ENCODE measurements at places on chromosomes 13 and 19.

- DNase-seq, result no peak
Measured at GRCh38 chr13:42279986-42280385, 8.0 kb downstream of the AKAP11 start.

GRCh38 chr13:110525328-110526319 is 35.9 kb downstream of the RAB20 start:
- DNase-seq, result no peak

DNA sequence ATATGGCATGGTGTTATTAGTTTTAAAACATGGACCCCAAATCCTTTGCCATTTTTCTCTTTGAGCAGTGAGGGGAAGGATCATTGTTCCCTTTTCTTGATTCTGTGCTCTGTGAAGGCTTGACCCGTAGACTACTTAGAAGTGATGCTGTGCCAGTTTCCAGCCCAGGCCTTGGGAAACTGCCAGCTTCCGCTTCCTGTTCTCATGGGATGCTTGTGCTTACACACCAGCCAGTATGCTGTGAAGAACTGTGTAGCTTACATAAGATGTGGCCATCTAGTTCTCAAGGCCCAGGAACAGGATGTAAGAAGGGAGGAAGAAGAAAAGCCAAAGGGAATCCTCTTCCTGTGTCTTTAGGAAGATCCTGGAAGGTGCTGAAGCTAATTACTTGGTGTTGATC is 180.9 kb downstream of the PCCA start:
- no peak for DNase-seq

GRCh38 chr13:87122551-87122950 is 548.6 kb upstream of the SLITRK5 start:
- DNase-seq, result no peak

DNA sequence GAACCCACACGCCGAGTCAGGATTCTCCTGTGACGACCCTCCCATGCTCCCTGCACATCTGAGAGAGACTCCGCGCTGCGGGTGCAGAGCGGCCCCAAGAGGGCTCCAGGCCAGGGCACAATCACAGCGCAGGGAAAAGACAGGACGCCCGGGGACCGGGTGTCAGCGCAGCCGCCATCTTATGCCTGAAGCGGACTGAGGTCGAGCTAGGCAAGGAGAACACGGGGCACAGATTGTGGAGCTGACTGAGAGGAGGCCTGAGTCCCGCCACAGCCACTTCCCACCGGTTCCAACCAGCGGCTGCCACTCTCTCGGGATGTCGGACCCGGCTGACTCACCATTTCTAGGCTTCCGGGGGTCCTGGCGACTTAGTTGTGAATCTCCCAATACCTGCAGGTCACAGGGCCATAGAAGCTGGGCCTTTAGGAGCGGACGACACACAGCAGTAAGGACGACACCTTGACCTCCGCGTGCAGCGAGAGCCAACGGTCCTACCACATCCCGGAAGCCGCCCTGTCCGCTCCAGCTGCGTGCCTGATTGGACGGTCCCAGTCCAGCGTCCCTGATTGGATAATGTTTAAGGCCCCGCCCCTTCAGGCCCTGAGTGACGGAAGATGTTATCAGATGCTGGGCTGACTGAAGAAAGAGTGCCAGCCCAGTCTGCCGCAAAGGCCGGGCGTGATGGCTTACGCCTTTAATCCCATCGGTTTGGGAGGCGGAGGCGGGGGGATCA is at the start of gene ZNF728:
Gene ZNF728 (minus strand): TSS at position 487 of the 733 bp plus-strand sequence. CDS start 146 bp downstream, at position 341.
- no peak for DNase-seq

DNA sequence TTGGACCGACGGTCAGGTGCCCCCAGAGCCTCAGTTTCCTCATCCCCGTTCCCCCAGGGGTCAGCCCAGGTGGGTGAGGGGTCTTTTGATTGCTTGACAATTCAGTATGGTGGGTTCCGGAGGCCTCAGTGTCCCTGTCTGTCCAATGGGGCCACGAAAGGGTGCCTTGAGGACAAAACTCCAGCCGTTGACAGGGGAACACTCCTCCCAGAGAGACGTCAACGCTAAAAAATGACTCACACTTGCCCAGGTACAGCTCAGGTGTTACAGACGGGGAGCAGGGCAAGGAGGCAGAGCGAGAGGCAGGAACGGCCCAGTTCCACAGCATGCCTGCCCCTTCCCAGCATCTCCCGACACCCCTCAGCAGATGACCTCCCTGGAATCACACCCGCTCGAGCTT is 1.8 kb downstream of the TNFAIP8L1 start:
- no peak for DNase-seq

DNA sequence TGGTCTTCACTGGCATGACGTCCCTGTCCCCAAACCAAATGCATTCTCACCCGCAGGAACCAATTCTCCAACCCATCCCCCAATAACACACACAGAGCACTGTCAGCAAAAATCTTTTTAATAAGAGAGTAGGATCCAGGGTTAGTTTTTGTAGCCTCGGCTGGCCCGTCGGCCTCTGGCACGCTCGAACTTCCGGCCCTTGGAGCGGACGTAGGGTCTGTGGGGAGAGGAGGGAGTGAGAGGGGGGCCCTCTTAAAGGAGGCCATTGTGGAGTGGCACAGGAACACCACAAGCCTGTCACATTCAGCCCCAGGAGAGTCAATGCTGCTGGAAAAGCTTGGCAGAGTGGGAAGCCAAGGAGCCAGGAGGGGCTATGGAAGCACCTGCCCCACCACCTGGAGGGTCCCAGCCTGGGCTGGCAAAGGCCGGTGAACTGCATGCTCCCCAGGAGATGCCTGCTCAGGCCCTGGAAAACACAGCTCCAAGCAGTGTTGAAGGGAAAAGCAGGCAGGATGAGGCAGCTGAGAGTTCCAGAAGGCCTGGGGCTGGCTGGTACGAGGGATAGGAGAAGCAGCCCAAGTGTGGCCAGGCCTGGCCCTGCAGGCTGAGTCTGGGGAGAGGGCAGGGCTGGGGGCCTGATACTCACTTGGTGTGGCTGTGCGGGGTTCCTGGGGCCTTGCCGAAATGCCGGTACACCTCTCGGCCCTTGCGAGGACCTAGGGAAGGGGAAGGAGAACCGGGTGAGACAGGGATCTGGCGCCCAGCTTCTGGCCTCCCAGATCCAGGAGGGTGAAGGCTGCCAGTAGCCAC is 560 bp upstream of the FAM83E start:
- no peak for DNase-seq

GRCh38 chr13:46874006-46874405 is 22.8 kb downstream of the HTR2A start:
- no peak for DNase-seq

Measured in stimulated activated CD8-positive, alpha-beta memory T cell treated with anti-CD3 and anti-CD28 coated beads, Interleukin-7, amount 100 ng/mL, for 24 hours (primary cell).